ENCODE measurements at places on chromosomes 4 and X. TPM values are rescaled to one million over a fixed set of nuclear protein-coding genes. Genes with fewer than 3 reads are reported as not detected.

POLN gene
- 12.2 TPM for polyA plus RNA-seq

PRR32 gene
- polyA plus RNA-seq = not detected

TMEM35A gene
- 5.5 TPM for polyA plus RNA-seq

HGFAC gene
- polyA plus RNA-seq = 15.5 TPM

NLRP2B gene
- polyA plus RNA-seq = not detected

TLR1 gene
- 2.8 TPM for polyA plus RNA-seq

SPANXN4 gene
- 9.7 TPM for polyA plus RNA-seq

Data from testis (tissue), 5 donors.